ENCODE measurements at places on chromosomes 13 and 19.

- DNase-seq: no peak
Observed at GRCh38 chr13:20102525-20103180, 58.2 kb downstream of the GJA3 start.

- DNase-seq: peak; percentile 49
Observed at GRCh38 chr19:18846862-18847548, 15.2 kb downstream of the UPF1 start.

GRCh38 chr19:47742634-47743033 lies 2.7 kb upstream of the NOP53 start:
- no peak for DNase-seq

GRCh38 chr19:602391-603301 lies 13.0 kb downstream of the HCN2 start:
- DNase-seq: no peak

DNA sequence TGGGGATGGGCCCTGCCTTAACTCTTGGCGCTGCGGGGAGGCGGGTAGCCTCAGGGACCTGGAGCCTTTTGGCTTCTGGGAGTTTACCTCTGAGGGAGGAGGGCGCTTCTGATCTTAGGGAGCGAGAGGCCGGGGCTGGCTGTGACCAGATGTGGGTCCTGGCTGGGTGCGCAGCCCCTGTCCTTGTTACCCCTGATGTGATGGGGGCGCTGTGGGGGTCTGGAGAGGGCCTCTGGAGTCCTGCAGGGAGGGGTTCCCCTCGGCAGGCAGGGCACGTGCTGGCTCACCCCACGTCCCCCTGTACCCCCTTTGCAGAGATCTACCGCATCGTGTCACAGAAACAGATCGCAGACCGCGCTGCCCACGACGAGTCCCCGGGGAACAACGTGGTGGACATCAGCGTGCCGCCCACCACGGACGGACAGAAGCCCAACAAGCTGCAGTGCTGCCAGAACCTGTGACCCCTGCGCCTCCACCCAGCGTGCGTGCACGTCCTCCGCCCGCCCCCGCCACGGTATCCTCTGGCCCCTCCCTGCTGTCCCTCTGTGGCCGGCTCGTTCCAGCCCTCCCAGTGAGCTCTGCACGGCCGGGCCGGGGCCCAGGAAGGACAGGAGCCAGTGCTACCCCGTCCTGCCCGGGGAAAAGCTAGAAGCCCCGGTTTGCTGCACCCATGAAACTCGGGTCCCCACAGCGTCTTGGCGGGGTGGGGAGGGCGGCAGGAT lies 9.8 kb upstream of the MARCHF2 start:
- DNase-seq: no peak

DNA sequence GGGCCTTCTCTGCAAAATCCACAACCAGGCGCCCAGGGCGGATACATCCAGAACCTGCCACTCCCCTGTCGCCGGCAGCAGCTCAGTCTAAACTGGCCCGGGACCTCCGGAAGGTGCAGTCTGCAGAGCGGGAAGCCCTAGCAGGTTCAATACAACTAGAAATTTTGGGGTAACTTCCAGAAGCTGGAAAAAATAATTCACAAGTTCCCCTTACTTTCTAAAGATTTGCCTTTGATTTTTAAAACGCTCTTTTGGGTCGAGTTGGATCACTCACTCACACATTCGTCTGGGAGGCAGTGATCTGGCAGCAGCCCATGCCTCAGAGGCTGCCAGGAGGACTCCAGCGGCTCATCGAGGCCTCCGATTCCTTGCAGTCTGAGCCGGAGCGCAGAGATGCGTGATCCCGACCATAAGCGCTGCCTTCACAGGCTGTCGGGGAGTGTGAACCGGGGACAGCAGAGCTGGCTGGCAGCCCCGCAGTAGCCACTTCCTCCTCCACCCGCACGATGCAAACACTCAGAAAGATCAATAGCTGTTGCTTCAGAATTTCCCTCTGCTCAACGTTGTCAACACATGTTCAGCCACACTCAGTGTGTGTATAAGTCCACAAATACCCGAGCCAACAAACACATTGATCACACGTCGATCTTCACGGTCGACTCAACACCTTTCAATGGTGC lies 35.6 kb upstream of the ZNF507 start:
- no peak for DNase-seq

- DNase-seq: no peak
Observed at GRCh38 chr13:89737051-89737450, 1610.4 kb upstream of the MIR17HG start.

DNA sequence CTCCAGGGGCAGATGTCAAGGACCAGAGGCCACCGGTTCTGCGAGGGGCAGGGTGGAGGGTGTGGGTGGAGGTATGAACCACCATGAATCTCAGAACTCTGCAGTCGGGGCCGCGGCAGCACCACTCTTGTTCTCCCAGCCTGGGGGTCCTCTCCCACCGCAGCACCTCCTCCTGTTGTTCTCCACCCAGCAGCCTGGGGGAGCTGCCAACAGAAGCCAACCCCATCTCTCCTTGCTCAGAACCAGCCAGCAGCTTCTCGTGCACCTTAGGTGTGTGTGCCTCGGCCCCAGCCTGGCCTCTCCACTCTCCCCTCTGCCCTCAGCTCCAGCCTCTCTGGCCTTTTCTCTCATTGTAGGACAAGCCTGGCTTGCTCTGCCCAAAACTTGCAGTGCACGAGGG lies 31.9 kb upstream of the CCNE1 start:
- no peak for DNase-seq

DNA sequence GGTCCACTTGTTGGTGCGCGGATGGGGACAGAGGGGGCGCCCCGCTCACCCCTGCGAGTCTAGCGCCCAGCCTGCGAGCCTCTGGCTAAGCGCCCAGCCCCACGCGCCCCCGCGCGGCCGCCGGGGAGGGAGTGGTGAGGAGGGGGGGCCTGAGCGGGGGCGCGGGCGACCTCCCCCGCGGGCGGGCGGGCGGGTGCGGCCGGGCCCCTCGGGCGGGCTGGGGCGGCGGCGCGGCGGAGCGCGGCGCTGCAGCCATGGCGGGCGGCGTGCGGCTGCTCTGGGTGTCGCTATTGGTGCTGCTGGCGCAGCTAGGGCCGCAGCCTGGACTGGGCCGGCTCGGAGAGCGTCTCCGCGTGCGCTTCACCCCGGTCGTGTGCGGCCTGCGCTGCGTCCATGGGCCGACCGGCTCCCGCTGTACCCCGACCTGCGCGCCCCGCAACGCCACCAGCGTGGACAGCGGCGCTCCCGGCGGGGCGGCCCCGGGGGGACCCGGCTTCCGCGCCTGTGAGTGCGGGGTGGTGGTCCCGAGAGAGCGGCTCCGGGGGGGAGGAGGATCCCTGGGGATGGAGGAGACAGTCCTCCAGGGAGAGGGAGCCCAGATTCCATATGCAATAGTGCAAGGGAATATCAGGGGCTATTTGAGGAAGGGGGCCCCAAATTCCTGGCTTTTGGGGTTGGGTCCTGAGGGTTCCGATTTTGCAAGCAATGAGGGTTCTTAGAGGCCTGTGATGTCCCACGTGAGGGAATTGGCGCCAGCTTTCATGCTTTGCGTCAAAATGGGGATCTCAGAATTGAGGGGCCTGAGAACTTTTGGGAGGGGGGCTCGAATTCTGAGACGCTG lies at the start of gene LTBP4:
LTBP4 (plus strand) TSS at position 236 of the 841 bp plus-strand sequence; CDS start at position 255, 19 bp downstream.
- no peak for DNase-seq

GRCh38 chr19:39240421-39240820 lies 4.4 kb downstream of the IFNL3 start:
- DNase-seq: no peak

- no peak for DNase-seq
Observed at GRCh38 chr19:50695251-50696093, 24.1 kb downstream of the SHANK1 start.

DNA sequence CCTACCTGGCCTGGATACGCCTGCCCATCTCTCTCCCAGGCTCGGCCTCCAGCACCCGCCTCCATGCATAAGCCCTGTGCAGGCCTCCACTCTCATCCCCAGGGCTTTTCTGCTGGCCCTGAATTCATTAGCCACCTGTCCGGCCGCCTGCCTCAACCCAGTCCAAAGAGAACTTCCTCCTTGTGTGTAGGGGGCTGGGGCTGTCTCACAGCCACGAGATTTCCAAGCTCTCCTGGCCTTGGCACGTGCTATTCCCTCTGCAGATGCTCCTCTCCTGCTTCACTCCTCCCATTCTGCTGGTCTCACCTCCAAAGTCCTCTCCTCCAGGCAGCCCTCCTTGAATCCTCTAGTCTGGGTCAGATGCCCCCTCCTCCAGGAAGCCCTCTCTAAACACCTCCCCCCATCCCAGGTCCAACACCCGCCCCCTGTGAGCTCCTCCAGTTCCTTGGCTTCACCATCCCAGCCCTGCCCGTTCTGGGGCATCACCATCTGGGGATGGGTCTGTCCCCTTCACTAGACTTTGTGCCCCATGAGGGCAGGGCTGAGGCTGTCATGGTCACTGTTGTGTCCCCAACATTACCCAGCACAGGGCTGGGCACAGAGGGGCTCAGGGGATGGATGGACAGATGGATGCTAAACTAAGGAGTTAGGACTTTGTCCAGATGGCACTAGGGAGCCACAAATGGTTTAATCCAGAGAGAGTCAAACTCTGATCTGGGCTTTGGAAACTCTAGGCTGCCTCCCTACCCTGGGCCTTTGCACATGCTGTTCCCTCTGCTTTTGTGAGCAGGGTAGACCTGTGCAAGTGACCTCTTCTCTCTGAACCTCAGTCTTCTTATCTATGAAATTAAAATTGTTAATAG lies 14.8 kb downstream of the MEIS3 start:
- no peak for DNase-seq

GRCh38 chr13:37491661-37492060 lies 106.9 kb downstream of the POSTN start:
- no peak for DNase-seq

GRCh38 chr19:54248016-54248601 lies 5.5 kb upstream of the LILRA6 start:
- DNase-seq: peak; percentile 29

- DNase-seq: no peak
Observed at GRCh38 chr13:32023698-32024097, 7.9 kb upstream of the FRY start.

- no peak for DNase-seq
Observed at GRCh38 chr13:57326532-57326931, 159.5 kb downstream of the PRR20E start.
